Stimulated activated CD4-positive, alpha-beta T cell treated with anti-CD3 and anti-CD28 coated beads, Interleukin-4, amount 100 ng/mL, for 1 hour (primary cell): ENCODE measurements at places on chromosomes 7 and 10.

DNA sequence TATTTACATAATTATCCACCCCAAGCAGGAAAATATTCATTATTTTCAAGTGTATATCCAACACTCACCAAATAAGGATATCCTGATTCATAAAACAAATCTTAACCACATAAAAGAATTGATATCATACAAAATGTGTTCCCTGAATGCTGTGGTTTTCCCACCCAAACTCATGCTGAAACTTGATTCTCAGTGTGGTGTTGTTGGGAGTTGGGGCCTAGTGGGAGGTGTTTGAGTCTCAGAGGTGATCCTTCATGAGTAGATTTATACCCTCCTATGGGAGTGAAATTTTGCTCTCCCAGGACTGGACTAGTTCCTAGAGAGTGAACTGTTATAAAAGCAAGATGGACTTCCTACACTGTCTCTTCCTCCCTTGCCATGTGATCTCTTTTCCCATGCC is 1028.3 kb downstream of the SORCS1 start:
- no peak for DNase-seq

- no peak for DNase-seq
Measured at GRCh38 chr7:12314199-12314598, 89.5 kb downstream of the VWDE start.

DNA sequence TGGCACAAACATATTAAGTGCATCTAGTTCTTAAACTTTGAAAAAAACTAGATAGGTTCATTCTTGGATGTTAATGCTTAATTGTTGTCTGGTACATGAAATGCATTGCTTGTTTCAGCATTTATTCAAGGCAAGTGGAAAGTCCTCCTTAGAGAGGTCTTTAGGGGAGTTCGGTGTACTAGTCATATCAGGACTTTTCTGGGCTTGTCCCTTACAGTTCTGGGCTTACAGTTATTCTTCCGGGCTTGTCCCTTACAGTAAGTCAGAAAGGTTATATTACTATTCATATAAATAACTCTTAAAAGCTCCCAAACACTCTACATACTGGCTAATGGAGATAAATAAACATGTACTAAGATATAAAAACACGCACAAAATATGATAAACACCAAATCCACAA is 61.6 kb upstream of the MRLN start:
- DNase-seq: no peak

DNA sequence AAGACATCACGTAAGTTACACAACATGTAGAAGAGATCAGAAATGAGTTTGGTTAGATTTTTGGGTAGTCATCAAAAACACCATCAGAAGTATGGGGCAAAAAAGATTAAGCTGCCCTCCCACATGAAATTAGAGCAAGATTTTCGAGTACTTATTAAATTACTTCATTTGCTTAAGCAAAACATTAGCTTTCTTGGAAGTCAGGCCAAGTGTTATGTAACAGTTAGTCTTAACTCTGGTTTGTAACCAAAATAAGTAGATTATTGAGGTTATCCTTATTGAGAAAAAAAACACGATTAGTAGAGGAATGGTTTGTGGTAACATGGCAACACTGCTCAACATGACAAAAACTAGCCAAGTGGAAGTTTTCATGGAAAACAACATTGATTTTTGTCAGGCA is 37.9 kb downstream of the HBP1 start:
- DNase-seq: no peak

DNA sequence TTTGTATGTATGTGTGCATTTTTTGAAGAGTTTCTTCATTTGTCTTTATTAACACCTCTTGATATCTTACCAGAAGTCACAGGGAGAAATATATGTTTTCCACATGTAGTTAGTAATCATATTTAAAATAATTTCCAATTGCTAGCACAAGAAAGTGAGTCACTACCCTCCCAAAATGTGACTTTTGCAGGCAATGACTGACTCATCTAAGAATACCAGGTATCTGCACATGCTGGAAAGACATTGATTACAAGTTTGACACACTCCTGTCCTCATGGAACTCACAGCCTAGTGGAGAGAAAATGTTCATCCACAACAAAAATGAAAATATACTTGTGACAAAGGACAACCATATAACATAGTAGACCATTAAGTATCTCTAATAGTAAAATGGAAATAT is 82.9 kb downstream of the SEMA3D start:
- no peak for DNase-seq

DNA sequence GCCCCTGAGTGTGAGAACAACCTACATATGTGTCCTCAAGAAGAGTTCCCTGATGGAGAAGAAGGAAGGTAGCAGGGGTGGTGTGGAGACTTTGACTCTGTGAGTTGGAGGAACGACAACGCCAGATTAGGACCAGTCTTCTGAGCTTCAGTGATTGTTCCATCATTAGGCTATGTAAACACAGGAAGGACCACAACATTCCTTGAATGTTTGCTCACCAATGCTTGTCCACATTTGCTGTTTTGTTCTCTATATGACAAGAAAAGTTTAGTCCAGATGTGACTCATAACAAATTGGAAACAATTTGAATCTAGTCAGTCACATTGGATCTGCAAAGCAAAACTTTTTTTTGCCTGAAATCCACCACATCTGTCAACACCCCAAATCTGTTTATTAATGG is 62.7 kb downstream of the ENTPD1 start:
- no peak for DNase-seq
